Stimulated activated CD8-positive, alpha-beta memory T cell treated with anti-CD3 and anti-CD28 coated beads, Interleukin-15, amount 100 ng/mL, for 48 hours (primary cell): ENCODE measurements at places on chromosomes 2 and 18.
A peak's percentile ranks its signal among the peaks of the same experiment; 100 is the strongest.

DNA sequence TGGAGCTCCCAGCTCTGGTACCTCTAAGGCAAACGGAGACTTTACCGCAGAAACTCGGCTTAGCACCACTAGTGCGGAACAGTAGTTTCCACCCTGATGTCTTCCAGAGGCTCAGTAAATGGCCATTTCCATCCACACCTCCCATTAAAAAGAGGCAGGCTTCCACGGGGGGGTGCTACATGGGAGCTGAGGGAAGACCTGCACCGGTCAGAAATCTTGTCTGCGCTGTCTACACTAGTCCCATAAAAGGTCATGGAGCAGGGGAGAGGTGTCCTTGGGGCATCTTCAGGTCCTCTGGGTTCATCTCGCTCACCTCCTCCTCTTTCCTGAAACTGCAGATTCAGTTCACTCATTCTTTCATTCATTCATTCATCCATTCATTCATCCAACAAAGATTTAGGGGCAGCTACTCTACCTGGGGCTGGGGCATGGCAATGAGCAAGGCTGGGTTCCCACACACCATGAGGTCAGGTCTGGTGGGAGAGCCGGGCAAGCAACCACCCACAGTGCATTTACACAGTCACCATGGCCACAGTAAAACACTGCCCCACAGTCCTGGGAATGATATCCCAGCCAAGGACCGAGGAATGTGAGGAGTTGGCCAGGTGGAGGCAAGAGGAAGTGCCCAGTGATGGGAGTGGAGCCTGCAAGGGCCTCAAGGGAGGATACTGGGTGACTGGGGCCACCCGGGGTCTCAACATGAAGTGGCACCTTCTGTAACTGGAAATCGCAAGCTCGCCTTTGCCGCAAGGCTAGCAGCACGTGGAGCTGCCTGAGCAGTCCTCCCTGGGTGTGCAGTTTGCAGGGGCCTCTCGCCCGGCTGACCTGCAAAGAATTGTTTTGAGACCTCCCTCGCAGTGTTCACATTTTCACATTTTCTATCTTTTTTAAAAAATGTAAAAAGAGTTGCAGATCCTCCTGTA is 180.2 kb upstream of the RAB6C start:
- no peak for DNase-seq

- DNase-seq = no peak
Observed at GRCh38 chr18:54173980-54174630, 50.4 kb downstream of the MBD2 start.

- DNase-seq = no peak
Observed at GRCh38 chr2:27823569-27823968, 52.0 kb downstream of the MRPL33 start.

- peak; percentile 53 for DNase-seq
Observed at GRCh38 chr18:657311-658000, at the start of gene TYMS. Gene TYMS, plus strand, starts transcription at chr18:657653. Its CDS starts 90 bp downstream, at chr18:657743.

DNA sequence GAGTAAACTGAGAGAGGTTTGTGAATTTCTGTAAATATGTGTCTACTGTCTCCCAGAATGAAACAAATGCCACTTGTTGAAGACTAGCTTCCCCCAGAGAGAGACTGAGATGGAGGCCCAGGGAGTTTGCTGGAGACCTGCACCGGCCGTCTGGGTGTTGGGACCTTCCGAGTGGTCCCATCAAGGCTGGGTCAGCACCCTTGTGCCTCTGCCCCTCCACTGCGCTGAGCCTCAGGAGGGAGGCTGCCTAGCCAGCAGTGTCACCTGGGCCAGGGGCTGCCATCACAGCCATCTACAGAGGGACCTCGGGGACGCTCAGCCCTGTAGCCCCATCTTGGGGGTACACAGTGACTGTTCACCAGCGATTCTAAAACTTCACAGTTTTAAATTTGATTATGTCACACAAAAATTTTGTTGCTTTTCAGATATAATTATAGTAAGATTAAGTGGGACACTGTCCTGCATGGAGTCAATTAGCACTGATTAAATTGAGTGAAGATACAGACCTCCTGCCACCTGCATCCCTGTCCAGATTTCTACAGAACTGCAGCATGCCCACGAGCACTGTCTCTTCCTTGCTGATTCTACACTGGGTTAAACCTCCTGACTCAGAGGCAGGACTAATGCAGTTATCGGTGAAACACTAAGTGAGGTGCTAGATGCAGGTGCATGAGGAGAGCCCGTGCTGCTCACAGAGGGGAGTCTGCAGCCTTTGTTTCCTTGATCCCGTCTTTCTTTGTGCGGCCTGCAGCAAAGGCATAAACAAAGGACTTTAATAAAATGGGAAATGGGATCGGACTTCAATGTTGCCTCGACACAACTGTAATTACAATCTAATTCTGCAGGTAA is 50.5 kb downstream of the TMEM18 start:
- DNase-seq = no peak

DNA sequence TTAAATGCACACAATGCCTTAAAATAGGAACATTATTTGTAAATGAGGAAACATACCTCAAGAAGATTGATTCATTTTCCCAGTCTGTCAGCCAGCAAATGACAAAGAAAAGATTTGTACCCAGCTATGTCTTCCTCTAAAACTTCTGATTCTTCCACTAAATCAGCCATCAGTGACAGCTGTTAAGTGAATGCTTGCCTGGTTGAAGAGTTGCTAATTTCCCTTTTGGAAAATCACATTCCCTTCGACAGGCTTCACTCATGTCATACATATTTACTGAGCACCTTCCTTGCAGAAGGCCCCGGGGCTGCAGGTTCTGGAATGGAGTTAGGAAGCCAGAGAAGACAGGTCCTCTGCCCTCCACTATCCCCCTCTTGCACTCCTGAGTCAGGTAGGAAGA is 112.0 kb upstream of the SLC66A3 start:
- DNase-seq = no peak

GRCh38 chr2:86566158-86566820 is 3.0 kb upstream of the CHMP3 start:
- DNase-seq = no peak

- no peak for DNase-seq
Observed at GRCh38 chr2:132268977-132269523, 107.3 kb upstream of the ANKRD30BL start.

DNA sequence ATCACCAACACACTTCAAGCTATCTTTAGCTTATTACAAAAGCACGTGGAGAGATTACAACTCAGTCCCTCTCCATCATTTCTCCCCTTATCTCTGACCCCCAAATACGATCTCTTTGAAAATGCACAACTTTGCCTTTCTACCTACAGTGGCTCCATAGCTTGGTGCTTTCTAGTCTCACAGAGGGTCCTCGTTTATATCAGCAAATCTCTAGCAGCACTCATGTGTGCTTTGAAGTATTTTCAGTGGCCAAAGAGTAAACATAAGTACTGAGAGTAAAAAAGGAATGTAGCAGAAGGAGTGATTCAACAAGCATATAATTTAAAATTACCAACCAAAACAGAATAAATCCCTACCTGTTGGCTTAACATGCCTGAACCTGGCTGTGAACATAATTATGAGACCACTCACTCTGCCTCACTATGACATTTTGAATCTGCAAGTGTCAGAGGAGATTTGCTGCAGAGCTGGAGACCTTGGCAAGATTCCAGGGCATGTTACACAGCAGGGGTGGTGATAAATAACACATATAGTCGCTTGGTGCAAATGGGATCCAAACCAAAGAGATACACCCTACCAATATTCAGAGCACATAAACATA is 54.6 kb downstream of the LAMA3 start:
- DNase-seq = no peak

DNA sequence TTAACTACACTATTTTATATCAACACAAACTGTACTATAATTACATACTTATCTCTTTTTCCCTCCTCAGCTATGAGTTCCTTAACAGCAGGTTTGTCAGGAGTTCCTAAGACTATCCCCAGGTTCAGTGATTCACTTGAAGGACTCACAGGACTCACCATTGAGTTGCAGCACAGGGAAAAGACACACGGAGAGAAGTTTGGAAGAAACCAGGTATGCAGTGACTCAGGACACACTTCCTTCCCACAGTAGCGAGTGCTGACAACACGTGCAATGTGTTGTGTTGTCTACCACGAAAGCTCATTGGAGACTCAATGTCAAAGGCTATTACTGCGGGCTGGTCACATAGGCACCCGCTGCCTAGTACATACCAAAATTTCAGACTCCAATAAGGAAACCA is 32.0 kb downstream of the MGAT4A start:
- no peak for DNase-seq

- no peak for DNase-seq
Observed at GRCh38 chr2:42307180-42307579, 53.8 kb downstream of the COX7A2L start.

- no peak for DNase-seq
Observed at GRCh38 chr2:236402033-236402790, 138.0 kb upstream of the ASB18 start.

GRCh38 chr2:232884001-232884421 is 13.9 kb downstream of the SNORC start:
- DNase-seq = no peak

DNA sequence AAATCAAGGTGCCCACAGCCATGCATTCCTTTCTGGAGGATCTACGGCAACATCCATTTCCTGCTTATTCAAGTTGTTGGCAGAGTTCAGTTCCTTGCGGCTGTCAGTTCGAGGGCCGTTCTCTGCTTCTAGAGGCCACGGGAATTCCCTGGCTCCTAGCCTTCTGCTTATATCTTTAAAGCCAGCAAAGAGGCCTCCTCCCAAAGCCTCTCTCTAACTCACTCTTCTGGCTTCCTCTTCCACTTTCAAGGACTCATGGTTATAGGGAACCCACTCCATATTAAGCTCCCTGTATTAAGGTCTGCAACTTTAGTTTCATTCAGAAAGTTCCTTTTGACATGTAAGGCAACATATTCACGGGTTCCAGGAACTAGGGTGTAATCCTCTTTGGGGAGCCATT is 150.1 kb upstream of the RMP24 start:
- no peak for DNase-seq

- no peak for DNase-seq
Observed at GRCh38 chr2:237223201-237223861, 137.6 kb downstream of the COPS8 start.

DNA sequence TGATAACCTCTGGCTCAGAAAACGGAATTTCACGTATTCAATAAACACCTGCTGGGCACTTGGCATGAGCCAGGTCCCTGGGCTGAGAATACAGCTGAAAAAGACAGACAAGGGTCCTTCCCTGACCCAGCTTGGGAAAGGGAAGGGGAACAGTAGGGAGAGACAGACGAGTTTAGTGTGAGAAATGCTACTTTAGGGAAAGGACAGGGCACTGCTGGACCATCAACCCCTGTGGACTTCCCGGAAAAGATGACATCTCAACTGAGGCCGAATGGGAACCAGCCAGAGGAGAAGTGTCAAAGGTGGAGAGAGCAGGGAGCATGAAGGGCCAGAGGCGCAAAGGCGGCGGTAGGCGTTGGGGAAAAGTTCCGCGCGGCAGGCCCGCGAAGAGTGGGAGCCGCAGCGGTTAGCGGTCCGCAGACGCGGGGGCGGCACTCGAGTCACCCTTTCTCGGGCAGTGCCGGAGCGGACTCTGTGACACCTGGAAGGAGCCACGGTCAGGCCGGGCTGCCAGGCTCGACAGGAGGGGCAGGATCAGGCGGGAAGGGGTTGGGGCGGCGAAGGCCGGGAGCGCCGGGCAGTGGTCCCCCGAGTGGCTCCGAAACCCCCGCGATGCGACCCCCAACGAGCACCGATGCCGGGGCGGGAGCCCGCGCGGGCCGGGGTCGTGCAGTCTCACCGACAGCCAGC is 519 bp downstream of the TEX261 start:
- peak; percentile 50 for DNase-seq

- no peak for DNase-seq
Observed at GRCh38 chr2:112834396-112835037, 2.1 kb downstream of the IL1B start.

DNA sequence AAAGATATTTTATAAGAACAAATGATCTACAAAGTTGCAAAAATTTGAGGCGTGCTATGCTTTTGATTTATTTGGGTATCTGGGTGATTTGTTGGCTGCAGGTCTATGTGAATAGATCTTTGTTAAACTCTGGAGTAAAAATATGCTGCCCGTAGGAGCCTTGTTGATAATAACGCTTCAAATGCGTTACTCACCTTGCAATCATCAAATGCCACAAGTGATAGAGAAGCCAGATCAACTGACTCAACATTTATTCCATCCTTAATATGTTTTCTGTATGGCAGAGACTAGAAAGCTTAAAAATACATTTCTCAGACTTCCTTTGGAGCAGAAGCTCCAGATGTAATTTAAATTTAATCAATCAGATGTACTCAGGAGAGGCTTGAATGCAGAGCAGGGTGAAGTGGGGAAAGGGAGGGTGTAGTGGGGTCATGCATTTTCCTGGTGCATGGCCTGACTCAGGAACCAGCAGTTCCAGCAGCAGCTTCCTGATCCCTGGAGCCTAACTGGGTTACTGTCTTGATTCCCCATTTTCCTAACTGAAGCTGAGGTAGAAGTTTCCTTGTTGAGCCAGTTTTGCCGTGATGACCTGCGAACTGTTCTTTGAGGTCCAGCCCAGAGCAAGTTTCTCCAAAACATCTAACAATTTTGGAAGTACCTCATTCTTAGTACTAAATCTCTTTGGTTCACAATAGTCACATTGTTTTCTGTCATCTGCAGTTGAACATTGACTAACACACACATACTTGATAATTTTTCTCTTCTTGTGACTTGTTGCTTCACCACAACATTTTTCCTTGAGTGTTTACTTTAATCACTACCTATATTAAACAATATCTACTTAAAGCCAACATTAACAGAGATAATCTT is 284.7 kb upstream of the CWC22 start:
- no peak for DNase-seq

GRCh38 chr2:134433979-134434378 is 180.1 kb downstream of the MGAT5 start:
- DNase-seq = no peak

GRCh38 chr18:8848541-8848940 is 143.2 kb downstream of the MTCL1 start:
- no peak for DNase-seq

DNA sequence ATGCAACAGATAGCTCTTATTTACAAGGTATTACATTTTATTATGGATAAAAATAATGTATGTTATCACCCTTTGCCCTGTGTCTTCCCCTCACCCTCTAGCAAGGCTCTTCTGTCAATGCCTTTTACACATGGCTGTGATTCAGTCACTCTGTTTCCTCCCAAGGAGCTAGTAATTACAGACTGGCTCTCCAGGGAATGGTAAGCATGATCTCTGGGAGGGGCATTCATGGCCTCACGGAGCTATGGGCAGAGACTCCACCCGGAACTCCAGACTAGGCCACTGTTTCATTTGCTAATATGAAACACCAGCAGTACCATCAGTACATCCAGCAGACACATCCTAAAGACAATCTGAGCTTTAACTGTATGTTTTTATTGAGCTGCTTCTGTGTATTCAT is 410.9 kb upstream of the CYRIA start:
- no peak for DNase-seq

DNA sequence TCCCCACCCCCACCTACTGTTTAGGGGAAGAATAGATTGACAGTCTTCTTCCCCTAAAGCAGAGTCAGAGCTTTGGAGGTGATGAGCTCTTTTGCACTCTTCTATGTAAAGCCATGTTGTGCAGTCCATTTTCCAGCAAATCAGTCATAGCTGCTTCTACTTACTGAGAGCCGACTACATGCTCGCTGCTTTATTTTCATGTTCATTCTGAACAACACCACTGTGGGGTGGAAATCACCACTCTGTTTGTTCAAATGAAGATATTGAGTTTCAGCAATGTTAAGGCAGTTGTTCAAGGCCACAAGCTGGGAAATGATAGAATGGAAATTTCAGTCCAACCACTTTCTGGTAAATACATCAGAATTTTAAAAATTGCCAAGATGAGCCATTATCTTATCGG is 88.3 kb downstream of the INSIG2 start:
- no peak for DNase-seq

GRCh38 chr18:13112982-13113381 is 105.6 kb upstream of the LDLRAD4 start:
- no peak for DNase-seq
